ENCODE measurements at places on chromosomes 4 and X.

- DNase-seq = no peak
Observed at GRCh38 chrX:63765712-63766111, 19.3 kb downstream of the ARHGEF9 start.

GRCh38 chr4:25095837-25096236, 64.4 kb downstream of the SEPSECS start:
- DNase-seq = no peak

DNA sequence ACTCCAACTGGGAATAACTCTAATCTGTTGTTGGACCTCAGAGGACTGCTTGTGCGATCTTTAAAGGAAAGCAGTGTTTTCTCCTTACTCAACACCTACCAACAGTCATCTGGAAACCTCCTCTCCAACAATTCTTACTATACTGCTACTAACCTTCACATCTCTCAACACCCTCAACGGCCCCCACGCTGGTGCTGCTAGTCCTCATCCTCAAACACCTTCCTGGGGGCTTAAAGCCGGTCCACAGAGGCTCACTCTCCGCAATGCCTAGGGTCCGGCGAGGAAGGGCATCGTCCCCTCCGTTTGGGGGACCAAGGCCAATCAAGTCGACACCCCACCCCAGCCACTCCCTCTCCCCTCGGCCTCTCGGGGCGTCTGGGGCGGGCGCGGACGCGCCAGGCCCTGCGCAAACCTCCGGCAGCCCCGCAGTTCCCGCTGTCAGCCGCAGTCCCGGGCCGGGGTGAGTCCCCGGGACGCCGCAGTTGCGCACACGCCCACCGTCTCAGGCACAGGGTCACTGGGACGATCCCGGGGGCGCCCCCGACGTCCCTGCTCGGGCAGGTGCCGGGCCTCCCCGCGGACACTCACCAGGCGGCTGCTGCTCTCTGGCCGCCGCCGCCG, 418 bp downstream of the TAB3 start:
- peak; percentile 56 for DNase-seq

DNA sequence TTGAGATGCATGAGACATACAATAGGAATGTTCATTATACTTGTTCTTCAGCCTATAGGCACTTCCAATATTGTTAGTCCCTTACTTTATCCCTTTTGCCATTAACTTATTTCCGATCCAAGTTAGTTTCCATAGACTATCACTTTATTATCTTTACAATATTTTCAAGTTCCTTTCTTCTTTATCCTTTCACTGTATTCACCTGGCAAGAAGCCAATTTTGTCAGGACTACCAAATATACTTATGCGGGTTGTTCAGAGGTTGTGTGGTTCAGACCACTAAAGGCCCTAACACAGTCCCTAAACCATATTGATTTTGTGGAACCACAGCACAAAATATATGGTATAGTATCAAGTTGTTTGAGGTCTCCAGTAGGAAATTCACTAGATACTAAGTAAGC, 245.0 kb upstream of the HTR2C start:
- DNase-seq = no peak

- DNase-seq = peak; percentile 65
Observed at GRCh38 chrX:153381684-153382532, 19.2 kb downstream of the PNMA6E start.

DNA sequence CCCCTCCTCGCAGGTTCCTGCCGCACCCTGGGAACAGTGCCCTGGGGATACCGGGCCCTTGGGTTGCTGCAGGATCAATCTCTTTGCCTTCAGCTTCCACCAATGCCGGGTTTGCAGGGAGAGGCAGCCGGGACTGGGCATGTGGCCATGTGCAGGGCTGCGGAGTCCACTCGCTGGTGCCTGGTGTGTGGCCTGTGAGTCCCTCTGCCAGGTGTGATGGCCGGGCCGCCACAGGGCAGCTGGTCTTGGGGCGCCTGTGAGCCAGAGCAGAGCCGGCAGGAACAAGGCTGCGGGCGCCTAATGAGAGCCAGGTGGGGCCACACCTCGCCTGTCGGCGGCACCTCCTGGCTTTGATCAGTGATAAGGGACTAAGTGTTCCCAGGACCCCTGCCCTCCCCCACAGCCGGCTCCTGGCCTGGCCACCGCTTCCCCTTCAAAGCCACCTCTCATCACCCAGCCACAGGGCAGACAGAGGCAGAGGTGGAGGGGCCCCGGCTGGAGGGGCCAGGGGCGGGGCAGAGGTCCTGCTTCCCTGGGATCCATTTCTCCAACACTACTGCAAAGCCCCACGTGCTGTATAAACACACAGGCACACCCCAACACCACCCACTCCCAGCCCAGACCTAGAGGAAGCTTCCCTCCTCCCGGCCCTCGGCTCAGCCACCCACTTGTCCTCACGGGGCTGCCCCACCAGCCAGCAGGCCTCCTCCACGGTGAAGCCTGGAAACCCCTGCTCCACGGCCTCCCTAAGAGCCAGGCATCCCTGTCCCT, 132.7 kb downstream of the CPZ start:
- DNase-seq = no peak

DNA sequence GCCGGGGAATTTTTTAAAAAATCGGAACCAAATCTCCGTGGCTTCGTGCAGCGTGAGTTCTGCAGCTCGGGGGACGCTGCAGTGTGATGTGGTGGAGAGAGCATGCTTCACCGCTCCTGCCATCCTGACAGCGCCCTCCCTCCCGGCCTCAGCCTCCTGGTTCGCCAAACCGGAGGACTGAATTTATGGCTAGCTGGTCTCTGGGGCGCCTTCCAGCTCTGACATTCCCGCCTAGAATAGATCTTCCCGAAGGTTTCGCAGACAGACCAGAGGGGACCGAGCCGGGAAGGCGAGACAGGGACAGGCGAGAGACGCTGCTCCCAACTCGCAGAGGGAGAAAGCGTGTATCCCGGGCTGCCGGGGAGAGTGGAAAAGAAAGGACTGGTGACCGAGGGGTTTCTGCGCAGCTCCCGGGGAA, 25.9 kb downstream of the HOPX start:
- peak; percentile 64 for DNase-seq
